Esophagus mucosa (tissue), 1 donor: ENCODE measurements at places on chromosomes 13 and 19. TPM values are rescaled to one million over a fixed set of nuclear protein-coding genes. Genes with fewer than 3 reads are reported as not detected.

The ZNF444 gene
- total RNA-seq: 10.4 TPM

The SCEL gene
- 251 TPM for total RNA-seq

The FBXO17 gene
- total RNA-seq: 4.7 TPM

The PABPC3 gene
- total RNA-seq: 0.12 TPM

The LRG1 gene
- total RNA-seq: 24.9 TPM

The ZNF700 gene
- 5.9 TPM for total RNA-seq

The PTGER1 gene
- 0.44 TPM for total RNA-seq

The MBD3L3 gene
- not detected for total RNA-seq

The KMT5C gene
- 4.4 TPM for total RNA-seq

The CEACAM16 gene
- not detected for total RNA-seq

The CPB2 gene
- total RNA-seq: not detected

DNA sequence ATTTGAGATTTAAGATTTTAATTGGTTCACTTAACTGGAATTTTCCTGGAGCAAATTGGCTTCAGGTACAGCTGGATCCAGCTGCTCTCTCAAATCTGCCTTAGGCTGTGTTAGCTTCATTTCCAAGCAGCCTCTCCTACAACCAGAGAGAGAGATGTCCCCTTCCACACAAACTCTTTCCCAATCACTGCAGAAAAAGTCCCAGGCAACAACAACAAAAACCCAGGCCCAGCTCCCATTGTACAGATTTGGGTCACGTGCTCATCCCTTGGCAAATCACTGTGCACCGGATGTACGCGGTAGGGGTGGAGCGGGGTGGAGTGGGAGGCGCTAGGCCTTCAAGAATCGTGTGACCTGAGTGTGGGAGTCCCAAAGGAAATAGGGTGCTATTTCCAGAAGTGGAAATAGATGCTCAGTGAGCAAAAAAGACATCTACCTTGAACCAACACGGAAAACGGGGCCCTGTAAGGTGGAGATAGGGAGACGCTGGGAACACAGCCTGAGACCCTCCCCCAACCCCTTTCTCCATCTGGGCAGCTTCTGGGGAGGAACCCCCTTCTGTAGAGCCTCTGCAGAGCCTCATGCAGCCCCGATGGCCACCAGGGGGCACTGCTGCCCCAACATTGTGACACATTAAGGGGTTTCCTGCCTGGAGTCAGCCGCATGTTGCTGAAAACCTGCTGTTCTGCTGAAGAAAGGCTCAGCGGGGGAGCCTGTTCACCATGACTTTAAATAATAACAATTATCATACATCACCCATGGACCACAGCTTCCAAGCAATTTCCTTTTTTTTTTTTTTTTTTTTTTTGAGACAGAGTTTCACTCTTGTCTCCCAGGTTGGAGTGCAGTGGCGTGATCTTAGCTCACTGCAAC lies 25.4 kb downstream of the HPN start:
- ATAC-seq: peak; percentile 81

DNA sequence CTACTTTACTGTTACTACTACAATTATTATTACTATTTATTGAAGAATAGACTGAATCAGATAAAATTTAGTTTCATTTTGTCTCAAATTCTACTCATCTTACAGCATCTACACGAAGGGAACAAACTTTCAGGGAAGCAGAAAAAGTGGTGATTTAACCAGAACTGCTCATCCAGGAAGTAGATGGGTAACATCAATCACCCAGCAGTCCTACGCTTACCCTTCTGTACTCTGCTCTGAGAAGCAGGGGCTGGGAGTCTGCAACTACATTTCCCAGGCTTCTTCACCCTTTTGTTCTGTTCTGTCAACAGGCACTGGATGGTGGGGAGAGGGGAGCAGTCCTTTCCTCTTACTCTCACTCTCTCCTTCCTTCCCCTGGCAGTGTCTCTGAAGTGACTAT lies 31.4 kb upstream of the GGACT start:
- no peak for ATAC-seq

DNA sequence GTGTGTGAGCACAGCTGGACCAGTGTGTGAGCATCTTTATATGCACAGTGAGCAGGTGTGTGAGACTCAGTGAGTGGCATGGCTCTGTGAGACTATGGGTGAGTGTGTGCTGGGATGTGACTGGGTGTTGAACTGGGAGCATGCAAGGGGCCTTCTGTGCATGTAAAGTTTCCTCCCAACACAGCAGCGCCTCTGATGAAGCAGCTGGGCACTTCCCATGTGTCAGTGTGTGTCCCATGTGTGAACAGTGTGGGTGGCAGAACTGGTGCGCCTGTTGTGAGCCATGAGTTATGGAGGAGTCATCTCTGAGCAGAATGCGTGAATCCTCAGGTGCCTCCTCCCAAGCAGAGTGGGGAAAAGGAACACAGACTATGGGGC lies 24.1 kb downstream of the LGALS16 start:
- no peak for ATAC-seq

DNA sequence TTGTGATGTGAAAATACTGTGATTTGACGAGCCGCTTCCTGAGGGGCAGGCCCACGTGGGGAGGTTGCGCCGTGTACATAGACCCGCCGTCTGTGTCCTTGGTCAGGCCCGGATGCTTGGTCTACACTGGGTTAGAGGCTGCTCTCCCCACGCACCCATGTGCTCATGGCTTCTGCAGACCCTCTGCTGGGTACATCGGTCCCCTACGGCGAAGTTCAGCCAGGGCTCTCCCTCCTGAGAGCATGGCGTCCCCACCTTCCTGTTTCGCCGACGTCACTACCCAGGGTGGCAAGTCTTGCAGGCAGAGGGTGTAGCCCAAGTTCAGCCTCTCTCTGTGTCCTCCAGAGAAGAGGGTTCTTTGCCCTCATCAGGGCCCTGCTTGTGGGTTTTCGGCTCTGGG lies 11.0 kb downstream of the COMP start:
- no peak for ATAC-seq

GRCh38 chr19:7337380-7338194 lies 11.2 kb upstream of the ARHGEF18 start:
- ATAC-seq: peak; percentile 62

GRCh38 chr13:20553311-20553710 lies 13.6 kb upstream of the IFT88 start:
- ATAC-seq: no peak

GRCh38 chr13:41018602-41018948 lies 541 bp downstream of the ELF1 start:
- ATAC-seq: no peak

DNA sequence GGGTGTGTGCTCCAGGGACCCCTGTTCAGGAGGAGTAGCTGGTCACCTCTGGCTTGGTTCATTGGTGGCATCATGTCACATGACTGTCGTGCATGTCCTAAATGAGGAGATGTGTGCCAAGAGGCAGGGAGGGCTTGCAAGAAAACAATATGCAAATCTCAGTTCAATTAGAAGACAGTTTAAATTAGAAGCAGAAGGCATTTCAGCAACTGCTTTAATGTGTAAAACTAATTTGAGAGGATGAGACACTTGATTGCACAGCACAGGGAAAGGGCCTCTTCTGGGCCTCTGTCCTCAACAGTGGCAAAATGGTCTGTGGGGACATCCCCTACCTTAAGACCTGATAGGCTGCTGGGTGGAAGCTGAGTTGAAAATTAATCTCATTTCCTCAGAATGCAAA lies 54.6 kb downstream of the SPATA13 start:
- no peak for ATAC-seq

- no peak for ATAC-seq
Measured at GRCh38 chr19:13428352-13428751, 77.9 kb downstream of the CACNA1A start.

DNA sequence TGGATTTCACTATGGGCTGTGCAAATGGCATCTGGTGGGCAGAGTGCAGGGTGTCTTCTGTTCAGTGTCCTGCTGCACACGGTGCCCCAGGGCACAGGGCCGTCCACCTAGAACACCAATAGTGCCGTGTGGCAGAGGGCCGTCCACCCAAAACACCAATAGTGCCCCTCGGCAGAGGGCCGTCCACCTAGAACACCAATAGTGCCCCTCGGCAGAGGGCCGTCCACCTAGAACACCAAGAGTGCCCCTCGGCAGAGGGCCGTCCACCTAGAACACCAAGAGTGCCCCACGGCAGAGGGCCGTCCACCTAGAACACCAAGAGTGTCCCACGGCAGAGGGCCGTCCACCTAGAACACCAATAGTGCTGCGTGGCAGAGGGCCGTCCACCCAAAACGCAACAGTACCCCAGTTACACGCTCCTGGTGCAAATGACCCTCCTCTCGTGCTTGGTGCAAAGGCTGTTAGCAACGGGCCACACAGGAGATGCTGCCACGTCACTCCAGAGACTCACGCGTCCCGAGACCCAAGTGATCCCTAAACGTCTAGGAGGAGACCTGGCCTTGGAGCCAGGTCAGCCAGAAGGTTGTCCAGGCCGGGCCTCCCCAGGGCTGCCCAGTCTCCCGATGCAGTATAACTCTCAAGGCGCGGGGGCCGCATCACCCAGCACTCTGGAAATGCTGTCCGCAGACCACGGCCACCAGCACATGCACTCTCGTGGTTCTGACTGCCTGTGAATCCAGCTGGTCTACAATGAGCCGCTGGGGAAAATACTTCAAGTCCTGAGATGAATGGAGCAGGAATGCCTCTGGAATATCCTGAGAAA lies 51.5 kb downstream of the RASA3 start:
- ATAC-seq: no peak

DNA sequence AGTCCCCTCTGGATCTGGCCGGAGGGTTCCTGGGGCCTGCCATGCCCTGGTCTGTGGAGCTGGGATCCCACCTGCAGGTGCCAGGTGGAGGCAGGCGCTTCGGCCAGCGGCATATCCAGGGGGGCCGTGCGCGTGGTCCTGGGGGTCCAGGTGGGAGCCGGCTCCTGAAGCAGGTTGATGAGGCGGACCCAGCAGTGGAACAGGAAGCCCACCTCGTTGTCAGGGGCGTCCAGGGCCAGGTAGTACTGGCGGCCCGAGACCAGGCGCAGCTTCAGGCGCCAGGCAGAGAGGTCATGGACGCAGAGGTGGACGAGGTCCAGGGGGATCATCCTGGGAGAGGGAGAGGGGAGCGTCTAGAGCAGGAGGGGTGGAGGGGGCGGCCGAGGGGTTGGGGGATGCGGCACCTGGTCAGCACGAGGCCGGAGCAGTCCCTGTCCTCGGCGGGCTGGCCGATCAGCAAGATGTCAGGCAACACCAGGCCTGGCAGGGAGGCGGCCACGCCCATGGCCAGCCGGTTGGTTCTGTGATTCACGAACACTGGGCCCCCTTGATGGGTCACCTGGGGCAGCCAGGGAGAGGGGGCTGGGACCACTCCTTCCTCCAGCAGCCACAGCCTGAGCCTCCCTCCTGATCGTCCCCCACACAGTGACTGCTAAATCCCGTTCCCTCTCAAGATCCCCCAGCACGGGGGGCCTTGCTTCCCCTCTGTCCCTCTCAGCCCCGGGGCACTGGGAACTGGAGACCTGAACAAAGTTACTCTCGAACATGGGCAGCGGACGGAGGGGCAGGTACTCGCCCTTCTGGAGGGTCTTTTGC lies 678 bp downstream of the GARIN5B start:
- ATAC-seq: no peak

GRCh38 chr13:68995972-68996667 lies 1111.5 kb upstream of the ATXN8OS start:
- no peak for ATAC-seq

- ATAC-seq: no peak
Measured at GRCh38 chr13:80755910-80756309, 415.0 kb upstream of the SPRY2 start.

- ATAC-seq: no peak
Measured at GRCh38 chr13:109998684-109999533, 212.5 kb upstream of the IRS2 start.

DNA sequence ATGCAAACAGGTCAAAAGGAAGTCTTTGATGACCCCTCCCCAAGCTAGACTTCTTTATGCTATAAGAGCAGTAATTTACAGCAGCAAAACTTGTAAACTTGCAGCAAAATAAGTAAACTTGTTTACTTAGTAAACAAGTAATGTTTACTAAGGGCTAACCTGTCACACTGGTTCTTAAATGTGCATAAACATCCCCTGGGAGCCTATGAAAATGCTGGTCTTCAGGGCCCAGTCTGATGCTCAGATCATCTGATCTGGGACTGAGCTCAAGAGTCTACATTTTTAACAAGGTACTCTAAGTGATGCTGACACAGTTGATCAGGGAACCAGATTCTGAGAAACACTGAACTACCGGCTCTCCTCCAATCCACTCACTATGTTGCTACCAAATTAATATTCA lies 53.4 kb downstream of the MTMR6 start:
- ATAC-seq: no peak

GRCh38 chr13:24148414-24149235 lies 11.9 kb upstream of the SPATA13 start:
- ATAC-seq: peak; percentile 97

GRCh38 chr19:2569596-2570465 lies 93.9 kb downstream of the GADD45B start:
- ATAC-seq: no peak

- peak; percentile 74 for ATAC-seq
Measured at GRCh38 chr19:8363803-8364771, at the start of gene ANGPTL4. ANGPTL4 (plus strand) TSS chr19:8364155; CDS start chr19:8364322, 167 bp downstream.
